ENCODE measurements at places on chromosomes 2 and 18.

GRCh38 chr2:235690809-235691450 lies 197.1 kb downstream of the AGAP1 start:
- no peaks in the 10 kb centered on the region for H3K36me3 ChIP-seq
- peaks cover 24% of the 10 kb centered on the region for H3K27me3 ChIP-seq
- H3K27ac ChIP-seq = no peak overlapping the region
- DNase-seq = no peak

- H3K4me1 ChIP-seq = peaks cover 11% of the 10 kb centered on the region
- H3K4me3 ChIP-seq = no peak overlapping the region
- H3K27ac ChIP-seq = no peak overlapping the region
- H3K36me3 ChIP-seq = no peaks in the 10 kb centered on the region
Measured at GRCh38 chr2:224263571-224264043, 138.3 kb downstream of the FAM124B start.

DNA sequence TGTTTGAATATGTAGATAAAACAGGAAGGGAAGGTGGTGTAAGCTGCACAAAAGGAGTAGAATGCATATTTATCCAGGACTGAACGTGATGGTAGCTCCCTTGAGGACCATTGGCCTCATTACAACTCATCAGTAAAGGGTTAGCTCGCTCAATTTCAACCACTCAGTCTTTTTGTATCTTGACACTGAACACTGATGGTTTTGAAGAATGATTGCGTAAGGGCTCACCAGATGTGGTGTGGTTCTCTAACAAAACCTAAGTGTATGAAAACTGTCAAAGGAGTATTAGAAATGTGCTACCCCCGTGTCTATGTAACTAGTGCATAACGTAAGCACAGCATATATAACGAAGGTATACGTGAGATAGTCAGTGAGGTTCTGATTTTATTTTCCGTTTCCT lies 272.4 kb upstream of the THSD7B start:
- DNase-seq = no peak
- H3K27ac ChIP-seq = no peak overlapping the region
- no peak overlapping the region for H3K4me3 ChIP-seq
- no peaks in the 10 kb centered on the region for H3K36me3 ChIP-seq
- H3K4me1 ChIP-seq = no peaks in the 10 kb centered on the region
- no peaks in the 10 kb centered on the region for H3K27me3 ChIP-seq

DNA sequence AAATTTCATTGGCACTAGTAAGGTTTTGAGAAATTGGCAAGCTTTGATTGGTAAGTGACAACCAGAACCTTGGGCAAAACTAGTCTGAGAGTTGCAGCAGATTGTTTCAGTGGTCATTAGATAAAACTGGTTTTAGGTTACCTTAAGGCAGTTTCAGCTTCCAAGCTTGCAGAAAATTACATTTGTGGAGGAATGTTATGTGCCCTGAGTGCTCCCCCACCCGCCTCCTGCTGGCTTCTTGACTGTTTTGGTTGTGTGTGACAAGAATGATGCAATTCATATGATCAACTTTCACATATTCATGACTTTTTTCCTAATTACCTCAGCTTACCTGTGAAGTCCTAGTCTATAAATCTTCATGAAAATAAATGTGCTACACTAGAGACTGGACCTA lies 599.5 kb upstream of the ZNF804A start:
- no peak overlapping the region for H3K4me3 ChIP-seq
- H3K4me1 ChIP-seq = no peaks in the 10 kb centered on the region
- DNase-seq = no peak
- H3K27me3 ChIP-seq = no peaks in the 10 kb centered on the region
- no peaks in the 10 kb centered on the region for H3K36me3 ChIP-seq

- no peaks in the 10 kb centered on the region for H3K36me3 ChIP-seq
- no peak for DNase-seq
- no peak overlapping the region for H3K4me3 ChIP-seq
- H3K27ac ChIP-seq = no peak overlapping the region
- no peaks in the 10 kb centered on the region for H3K4me1 ChIP-seq
Measured at GRCh38 chr2:16069933-16070647, 129.7 kb downstream of the MYCN start.

GRCh38 chr2:48113767-48114166 lies 207.5 kb upstream of the FBXO11 start:
- no peak overlapping the region for H3K4me3 ChIP-seq
- no peaks in the 10 kb centered on the region for H3K4me1 ChIP-seq
- no peak for DNase-seq
- no peaks in the 10 kb centered on the region for H3K36me3 ChIP-seq
- no peak overlapping the region for H3K27ac ChIP-seq
- H3K27me3 ChIP-seq = no peaks in the 10 kb centered on the region

Measured in common myeloid progenitor, CD34-positive (primary cell).